ENCODE measurements at places on chromosomes 4 and X.

DNA sequence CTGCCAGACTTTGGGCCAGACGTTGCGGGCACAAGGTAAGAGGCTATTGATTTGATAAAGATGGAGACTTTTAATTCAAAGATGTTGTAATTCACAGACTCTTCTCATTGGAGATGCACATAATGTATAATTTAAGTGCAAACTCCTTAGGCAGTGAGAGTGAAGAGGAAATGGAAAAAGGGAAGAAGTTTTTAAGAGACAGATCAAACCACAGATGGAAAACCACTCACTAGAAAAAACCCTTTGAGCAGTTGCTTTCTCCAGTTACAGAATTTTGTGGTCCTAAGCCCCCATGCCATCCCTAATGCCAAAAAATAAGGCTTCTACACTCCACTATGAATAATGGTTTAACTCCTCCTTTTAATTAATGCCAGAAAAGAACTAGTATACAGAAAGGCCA is 977.1 kb upstream of the PRKX start:
- DNase-seq, result no peak

GRCh38 chrX:109393859-109394258 is 88.0 kb downstream of the GUCY2F start:
- DNase-seq, result no peak

DNA sequence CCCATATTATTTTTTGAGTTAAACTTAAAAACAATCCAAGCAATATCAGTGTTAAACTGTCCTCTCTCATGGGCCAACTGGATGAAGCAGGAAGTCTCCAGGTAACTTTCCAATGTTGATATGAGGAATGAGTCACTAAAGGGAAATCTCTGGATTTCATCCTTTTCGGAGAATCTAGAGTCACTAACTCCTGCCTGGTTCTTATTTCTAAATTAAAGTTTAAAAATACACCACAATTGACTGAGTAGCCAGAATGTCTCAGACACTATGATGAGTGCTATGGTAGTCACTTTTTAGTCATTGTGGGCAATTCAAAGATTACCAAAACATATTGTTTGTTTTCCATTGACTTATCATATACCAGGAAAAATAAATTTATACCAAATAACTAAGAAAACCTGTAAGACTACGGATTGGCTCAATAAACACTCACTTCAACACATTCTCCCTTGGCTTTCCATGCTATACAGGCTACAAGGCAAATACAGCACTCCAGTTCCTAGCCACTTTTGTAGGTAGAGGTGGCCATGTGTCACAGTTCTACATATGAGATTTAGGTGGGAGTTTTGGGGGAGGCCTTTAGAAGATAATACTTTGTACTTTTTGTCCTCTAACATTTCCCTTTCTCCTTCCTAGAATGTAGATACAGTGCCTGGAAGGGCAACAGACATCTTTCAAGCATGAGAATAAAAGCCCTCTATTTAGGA is 8.6 kb downstream of the SLC9B2 start:
- no peak for DNase-seq

- no peak for DNase-seq
These were observed 58.7 kb upstream of the GPR34 start for GRCh38 chrX:41630091-41630490.

DNA sequence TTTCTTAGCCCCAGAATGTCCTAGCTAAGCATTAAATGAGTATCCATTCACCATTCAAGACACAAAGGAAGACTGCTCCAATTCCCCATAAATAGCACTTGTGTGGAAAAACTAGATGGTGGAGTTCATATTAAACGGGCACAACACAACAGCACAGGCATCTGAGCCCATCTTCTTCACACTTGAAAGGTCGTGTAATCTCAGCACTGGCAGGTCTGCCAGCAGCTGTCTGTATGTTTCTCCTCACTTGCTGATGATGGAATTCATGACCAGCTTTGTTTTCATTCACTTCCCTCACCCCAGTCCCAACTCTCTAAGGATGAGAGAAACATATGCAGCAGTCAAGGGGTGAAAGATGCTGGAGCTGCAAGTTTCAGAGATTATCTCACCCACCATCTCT is 148.7 kb downstream of the AFAP1 start:
- DNase-seq, result no peak

DNA sequence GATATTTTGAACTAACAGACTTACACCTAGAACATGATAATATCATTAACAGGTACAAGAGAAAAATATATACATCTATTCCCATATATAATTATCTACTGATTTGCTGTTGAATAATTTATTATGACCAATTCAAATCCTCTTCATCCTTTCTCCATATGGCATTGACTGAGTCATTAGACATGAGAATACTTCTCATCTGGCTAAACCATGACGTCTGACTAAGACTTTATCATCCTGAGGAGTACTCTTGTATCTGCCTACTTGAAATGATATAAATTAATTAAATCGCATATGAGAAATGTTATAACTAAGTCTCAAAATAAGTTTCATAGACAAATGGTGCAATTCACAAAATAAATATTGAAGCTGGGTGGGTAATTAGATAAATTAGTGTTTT is 67.4 kb downstream of the EMCN start:
- no peak for DNase-seq

GRCh38 chr4:135368831-135369230 is 1167.2 kb upstream of the PABPC4L start:
- no peak for DNase-seq

DNA sequence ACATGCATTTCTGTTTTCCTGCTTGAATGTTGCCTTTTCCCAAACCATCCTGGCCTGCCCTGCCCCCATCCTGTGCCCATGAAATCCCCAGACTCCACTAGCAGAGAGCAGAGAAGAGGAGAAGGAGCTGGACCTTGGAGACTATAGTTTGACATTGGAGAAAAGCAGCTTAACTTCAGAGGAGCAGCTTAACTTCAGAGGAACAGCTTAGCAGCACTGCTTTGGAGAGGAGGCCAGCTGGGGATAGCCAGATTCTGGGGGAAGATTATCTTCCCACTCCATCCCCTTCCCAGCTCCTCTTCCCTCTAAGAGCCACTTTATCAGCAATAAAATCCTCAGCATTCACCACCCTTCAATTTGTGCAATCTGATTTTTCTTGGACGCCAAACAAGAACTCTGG is 443.0 kb downstream of the PCDH10 start:
- DNase-seq, result no peak

DNA sequence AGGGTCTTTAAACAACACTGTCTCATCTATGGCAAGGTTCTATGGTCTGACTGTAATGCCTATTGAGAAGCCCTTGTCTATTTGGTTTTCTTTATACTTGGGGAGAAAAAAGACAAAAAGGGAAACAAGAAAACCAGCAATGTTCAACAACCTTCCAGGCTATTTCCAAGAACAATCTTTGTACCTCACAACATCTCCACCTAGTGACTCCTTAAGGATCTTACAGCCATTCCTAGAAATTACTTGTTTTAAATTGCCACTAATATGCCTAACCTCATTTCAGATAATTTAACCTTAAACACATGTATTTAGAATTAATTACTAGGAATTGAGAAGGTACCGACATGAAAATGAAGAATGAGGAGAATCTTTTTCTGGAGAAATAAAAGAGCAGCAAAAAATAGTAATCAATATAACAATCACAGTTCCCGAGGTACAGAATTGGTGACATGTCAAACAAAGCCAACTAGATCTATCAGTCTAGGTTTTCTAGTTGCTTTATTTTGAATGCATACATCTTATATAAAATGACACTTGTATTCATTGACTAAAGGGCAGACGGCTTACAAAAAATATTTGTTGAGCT is 1.6 kb upstream of the RBM46 start:
- DNase-seq, result no peak

DNA sequence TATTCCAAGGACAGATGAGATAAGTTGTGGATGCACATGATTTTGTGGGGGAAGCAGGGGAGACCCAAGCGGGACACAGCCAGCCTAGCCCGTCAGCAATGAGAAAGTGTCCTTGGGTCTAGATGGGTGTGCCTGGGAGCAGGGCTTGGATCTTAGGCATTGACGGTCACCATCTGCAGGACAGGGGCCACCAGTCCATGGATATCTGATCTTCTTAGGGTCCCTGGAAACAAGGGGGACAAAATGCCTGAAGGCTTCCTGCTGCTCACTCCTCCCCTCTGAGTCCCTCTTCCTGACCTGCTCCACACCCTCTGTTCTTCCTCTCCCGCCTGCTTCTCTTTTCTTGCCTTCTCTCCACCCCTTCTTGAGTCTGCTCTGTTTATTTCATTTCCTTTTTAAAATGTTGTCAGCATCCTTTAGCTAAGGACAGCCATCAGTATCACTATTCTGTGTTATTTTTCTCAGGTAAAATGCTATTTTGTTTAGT is 298.4 kb downstream of the RAPGEF2 start:
- DNase-seq, result no peak

DNA sequence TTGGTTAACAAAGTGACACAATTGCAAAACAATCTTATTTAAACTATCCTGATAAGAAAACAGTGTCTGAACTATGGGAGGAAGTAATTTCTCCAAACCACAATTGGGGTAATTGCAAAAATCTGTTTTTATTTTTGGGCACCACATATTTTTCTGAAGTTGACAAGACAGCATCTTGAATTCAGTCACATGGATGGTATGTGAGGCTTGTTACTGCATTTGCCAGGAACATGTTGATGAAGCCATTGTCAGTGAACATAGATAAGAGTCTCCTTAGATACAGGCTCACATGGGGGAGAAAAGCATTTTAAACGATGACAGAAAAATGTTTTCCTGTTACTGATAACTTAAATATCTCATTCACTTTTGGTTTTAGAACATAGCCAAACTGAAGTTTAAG is 5.5 kb upstream of the USP53 start:
- no peak for DNase-seq

GRCh38 chrX:145549496-145549895 is 268.1 kb upstream of the SLITRK2 start:
- DNase-seq, result no peak

DNA sequence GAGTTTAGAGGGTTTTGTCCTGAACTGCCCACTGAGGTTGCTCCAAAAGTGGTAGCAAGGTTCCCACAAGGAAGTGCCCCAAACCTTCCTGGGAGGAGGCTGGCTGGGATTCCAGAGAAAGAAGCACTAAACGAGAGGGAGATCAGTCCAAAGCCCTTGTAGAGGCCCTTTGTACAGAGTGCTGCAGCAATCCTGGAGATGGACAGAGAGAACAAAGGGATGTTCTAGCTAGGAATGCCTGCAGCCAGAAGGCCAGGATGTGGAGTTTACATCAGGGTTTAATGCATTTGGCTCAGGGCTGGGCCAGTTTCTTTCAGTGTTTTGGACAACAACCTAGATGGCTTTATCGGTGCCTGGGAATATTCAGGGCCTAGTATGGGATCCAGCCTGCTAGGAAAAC is 2155.1 kb upstream of the AGA start:
- no peak for DNase-seq

- no peak for DNase-seq
These were observed 12.8 kb upstream of the SLITRK4 start for GRCh38 chrX:143648705-143649104.

GRCh38 chrX:118779581-118779980 is 44.0 kb upstream of the ZCCHC12 start:
- DNase-seq, result no peak

- DNase-seq, result no peak
These were observed 171.7 kb downstream of the PAPSS1 start for GRCh38 chr4:107548211-107548905.

GRCh38 chr4:164847967-164848649 is 28.9 kb upstream of the APELA start:
- DNase-seq, result no peak

DNA sequence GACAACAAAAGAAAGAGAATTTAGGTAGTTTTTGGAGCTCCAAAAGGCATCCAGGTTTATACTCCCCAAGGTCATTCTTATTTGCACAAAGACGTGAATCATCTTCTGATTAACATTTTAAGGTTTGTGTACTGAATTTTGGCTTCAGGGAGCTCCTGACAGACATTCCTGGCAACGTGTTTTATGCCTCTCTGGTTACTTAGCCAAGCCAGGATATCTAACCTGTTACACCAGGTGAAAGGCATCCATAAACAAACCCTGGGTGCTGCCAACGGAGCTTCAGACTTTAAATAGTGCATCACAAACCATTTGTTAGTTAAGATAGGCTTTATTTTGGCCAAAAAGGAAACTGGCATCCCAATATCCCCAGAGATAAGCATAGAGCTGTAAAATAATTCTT is 997.3 kb downstream of the ARAP2 start:
- DNase-seq, result no peak

DNA sequence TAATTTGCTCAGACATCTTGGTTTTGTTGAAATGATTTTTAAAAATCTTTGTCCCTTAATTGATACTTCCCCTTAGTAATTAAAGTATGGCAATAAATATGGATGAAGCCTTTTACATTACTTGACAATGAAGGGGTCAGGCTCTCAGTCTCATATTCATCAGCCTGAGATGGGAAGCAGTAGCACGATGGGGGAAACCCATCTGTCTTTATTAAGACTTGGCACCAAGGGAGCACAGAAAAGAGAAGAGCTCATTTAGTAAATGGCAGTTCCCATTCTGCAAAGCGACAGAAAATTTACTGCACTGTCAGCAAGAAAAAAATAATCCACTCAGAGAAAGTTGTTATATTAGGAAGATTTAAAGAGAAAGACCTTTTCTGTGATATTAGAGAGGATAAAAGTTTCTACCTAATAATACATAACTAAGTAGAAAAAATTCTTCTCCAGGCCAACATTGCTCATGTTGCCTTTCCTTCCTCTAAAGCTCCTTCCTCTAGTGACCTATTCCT is 7.9 kb upstream of the SERTM2 start:
- DNase-seq, result no peak

DNA sequence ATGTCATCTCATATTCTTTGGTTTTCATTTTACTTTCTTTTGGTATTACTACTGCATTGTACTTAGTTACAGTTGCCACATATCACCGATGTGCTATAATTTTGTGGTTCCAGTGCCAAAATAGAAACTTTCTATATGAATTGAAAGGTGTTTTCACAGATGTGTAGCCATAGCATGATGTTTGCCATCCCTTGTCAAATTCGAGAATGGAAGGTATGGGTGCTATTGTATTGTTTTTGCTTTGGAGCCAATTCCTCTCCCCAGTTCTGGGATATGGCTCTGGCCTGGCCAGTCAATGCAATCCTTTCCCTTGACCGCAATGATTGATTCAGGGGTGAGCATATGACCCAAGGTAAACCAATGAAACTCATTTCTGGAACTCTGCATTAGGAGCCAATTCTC is 86.2 kb upstream of the RPS6KA3 start:
- no peak for DNase-seq

DNA sequence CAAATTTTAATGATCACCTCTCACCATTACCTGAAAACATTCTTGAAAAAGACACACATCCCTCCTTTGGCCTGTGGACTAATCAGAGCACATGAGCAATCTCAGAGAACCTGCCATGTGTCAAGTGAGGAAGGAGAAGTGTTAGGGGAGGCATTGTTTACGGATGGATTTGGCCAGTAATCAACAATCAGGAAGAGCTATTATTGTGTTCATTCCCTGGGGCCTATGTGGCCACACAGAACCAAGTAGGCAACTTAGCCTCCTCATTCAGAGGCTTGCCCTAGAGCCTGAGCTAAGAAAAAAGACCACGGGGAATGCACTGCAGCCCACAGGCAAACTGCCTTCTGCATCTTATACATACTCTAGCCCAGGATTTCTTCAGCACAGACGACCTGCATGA is 40.6 kb upstream of the DOCK11 start:
- DNase-seq, result no peak
